Glomerular endothelial cell (primary cell): ENCODE measurements at places on chromosomes 2 and 18. TPM values are rescaled to one million over a fixed set of nuclear protein-coding genes. Genes with fewer than 3 reads are reported as not detected.
A peak's percentile ranks its signal among the peaks of the same experiment; 100 is the strongest.

GRCh38 chr2:218981390-218981880 lies 3.5 kb downstream of the FEV start:
- no peak for DNase-seq

DNA sequence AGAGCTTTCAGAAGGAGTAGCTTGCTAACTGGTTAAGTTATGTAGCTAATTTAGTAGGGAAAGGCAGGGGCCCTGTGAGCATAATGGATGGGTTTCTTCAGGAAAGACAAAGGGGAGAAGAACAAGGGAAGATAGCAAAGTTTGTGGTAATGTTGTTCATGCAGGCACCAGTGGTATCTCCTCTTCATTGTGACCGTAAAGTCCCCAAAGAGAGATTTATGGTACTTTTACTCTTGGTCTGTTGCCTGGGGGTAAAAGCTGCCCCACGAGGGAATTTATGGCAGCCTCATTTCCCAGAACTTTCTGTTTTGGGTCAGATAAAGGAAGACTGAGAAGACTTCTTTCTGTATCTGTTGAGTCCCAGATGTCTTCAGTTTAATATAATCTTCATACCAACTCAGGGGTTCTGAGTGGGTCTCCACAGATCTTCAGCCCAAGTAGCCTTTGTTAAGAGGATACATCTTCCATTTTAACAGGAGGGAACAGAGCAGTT lies 27.5 kb downstream of the MALT1 start:
- no peak for DNase-seq

GRCh38 chr2:191217580-191217979 lies 27.6 kb upstream of the MYO1B start:
- no peak for DNase-seq

GRCh38 chr2:223668302-223668998 lies 66.3 kb upstream of the SCG2 start:
- no peak for DNase-seq

GRCh38 chr18:75128911-75129716 lies 79.8 kb downstream of the PTGR3 start:
- no peak for DNase-seq

- peak; percentile 27 for DNase-seq
These were observed 112.1 kb downstream of the KYNU start for GRCh38 chr2:142989273-142990204.

GRCh38 chr2:21244161-21244560 lies 120.4 kb downstream of the TDRD15 start:
- no peak for DNase-seq

GRCh38 chr2:35343135-35343534 lies 1012.4 kb upstream of the CRIM1 start:
- no peak for DNase-seq

GRCh38 chr2:13034861-13035260 lies 318.1 kb downstream of the TRIB2 start:
- DNase-seq, result no peak

The LOXHD1 gene
- total RNA-seq, result not detected in 2 replicates

The C2orf15 gene
- 0.41 TPM in 1 of 2 replicates, not detected in the other for total RNA-seq

The COL4A3 gene
- not detected in 2 replicates for total RNA-seq

The KCNE4 gene
- total RNA-seq, result 0.47 and 1.2 TPM in 2 replicates

The SPATA3 gene
- total RNA-seq, result not detected in 2 replicates
